Ureter (tissue), 1 donor: ENCODE measurements at places on chromosomes 11 and 22. TPM values are rescaled to one million over a fixed set of nuclear protein-coding genes. Genes with fewer than 3 reads are reported as not detected.

Gene ARHGAP32
- total RNA-seq: 79.3 TPM

Gene ZBTB16
- 166 TPM for total RNA-seq

Gene PPP1R14B
- 136 TPM for total RNA-seq

Gene CENPM
- 1.2 TPM for total RNA-seq

Gene FOLR3
- total RNA-seq: not detected

DNA sequence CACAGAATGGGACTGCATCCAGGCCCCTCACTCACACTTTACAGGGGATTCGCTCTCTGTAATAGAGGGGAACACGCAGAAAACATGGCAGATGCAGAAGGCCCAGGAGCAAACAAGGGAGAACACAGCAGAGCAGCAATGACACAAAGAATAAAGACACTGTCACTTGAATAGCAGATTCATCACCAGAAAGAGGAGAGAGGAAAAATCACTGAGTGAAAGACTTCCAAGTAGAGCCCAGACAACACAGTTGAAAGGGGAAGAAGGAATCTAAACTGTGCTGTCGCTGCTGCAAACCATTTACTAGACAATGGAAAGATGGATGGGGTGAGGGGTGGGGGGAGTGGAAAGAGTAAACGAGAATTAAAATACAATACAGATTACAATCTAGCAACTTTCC, 28.8 kb upstream of the RAPSN start:
- DNase-seq: no peak

- peak; percentile 81 for DNase-seq
These were observed 2.1 kb upstream of the CPT1A start for GRCh38 chr11:68843703-68844312.

- no peak for DNase-seq
These were observed 695.3 kb downstream of the TBC1D22A start for GRCh38 chr22:47457509-47458300.
